ENCODE measurements at places on chromosomes 1 and 21.

GRCh38 chr1:59094001-59094400 is 202.9 kb upstream of the FGGY start:
- no peak for DNase-seq

DNA sequence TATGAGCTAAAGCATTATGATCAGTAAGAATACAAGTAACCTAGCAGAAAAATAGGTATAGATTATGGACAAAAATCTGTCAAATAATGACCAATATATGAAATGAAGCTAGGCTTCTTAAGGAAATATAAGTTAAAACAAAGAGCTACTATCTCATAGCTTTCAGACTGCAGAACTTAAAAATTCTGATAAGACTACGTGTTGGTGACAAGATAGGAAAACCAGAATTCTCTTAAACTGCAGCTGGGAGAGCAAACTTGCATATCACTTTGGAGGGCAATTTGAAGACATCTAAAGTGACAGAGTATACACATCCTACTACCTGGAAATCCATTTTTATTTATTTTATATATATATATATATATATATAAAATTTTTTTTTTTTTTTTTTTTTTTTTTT is 65.5 kb downstream of the LTN1 start:
- DNase-seq = no peak

DNA sequence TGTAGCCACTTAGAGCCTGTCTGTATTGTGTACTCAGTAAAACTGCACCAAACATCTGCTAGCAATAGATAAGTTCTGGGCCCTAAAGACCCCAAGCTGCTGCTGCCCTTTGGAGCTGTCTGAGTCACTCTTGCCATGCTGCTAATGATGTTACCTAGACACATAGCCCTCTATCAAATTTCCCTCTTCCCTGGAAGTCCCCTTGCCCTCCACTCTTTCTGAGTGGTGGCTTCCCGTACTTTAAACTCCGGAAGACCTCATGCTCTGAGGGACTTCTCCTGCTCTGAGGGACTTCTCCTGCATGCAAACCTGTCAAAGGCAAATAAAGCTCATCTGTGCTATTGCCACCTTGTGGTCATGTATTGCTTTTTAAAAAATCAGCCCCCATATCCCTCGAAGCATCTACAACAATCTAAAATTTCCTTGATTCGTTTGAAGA is 34.0 kb downstream of the FH start:
- DNase-seq = no peak

- no peak for DNase-seq
Observed at GRCh38 chr1:232263452-232263851, 366.5 kb downstream of the SIPA1L2 start.

- DNase-seq = no peak
Observed at GRCh38 chr1:102032534-102032933, 35.8 kb upstream of the OLFM3 start.

DNA sequence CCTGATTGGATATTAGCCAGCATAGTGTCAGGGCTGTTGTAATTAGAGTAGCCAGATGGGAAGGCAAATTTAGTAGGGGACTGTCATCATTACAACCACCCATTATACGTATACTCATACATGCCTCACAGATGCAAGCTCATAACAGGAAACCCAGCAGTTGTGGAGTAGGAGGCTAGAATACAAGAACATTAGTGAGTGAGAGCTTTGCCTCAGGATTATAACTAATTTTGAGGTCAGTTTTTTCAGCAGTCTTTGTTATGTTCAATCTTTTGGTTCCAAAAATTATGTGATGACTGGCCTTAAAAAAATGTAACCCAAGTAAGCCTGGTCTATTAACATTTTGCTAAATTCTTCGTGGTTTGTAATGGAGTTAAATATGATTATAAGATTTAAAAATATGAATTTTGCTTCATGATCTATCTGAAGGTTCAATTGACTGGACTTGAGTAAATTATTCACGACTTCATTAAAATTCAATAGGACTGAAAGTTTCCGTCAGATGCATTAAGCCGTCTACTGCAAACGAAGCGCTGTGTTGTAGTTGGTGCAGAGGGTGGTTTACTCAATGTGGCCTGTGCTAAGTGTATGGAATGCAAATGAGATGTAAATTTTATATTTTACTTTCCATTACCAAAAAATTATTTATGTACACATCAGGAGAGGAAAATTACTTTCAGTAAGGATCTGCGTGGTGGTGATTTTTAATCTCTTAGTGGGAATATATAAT is 48.8 kb downstream of the KCNK1 start:
- no peak for DNase-seq

GRCh38 chr1:37691497-37692077 is 729 bp upstream of the CDCA8 start:
- DNase-seq = peak; percentile 70

GRCh38 chr21:46307625-46308024 is 16.0 kb downstream of the C21orf58 start:
- DNase-seq = no peak

DNA sequence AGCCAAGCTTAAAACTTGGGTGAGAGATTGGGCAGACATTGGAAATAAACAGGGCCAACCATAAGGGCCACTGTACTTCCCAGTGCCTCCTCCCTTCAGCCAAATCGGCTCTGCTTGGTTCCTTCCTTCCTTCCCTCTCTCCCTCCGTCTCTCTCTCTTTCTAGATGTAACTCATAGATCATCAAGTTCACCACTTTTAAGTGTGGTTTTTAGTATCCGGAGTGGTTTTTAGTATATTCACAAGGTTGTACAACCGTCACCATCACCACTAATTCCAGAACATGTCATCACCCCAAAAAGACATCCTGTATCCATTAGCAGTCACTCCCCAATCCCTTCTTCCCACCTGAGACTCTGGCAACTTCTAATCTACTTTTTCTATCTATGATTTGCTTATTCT is 51.0 kb downstream of the MYSM1 start:
- no peak for DNase-seq

DNA sequence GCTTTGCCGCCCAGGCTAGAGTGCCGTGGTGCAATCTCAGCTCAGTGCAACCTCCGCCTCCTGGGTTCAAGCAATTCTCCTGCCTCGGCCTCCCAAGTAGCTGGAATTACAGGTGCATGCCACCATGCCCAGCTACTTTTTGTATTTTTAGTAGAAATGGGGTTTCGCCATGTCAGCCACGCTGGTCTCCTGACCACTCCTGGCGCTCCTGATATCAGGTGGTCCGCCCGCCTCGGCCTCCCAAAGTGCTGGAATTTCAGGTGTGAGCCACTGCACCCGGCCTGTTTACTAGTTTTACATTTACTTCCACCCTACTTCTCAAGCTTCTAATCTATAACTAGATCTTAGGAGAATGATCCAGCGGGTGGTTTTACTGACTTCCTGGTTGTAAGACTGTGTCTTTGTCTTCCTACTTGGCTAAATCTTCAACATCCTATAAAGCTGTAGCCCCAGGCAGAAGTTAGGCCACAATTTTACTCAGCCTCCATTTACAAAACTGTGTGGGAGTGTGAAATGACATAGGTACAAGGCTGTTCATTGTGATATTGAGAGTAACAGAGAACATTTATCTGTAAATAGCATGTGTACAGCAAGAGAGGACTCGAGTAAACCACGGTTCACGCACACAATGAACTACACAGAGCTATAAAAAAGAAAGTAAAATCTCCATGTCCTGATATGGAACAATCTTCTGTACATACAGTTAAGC is 9.6 kb upstream of the POU2F1 start:
- DNase-seq = no peak
